Glomerular endothelial cell (primary cell): ENCODE measurements at places on chromosomes 12 and 14.

- DNase-seq, result no peak
Measured at GRCh38 chr12:121813951-121814350, 10.1 kb downstream of the SETD1B start.

DNA sequence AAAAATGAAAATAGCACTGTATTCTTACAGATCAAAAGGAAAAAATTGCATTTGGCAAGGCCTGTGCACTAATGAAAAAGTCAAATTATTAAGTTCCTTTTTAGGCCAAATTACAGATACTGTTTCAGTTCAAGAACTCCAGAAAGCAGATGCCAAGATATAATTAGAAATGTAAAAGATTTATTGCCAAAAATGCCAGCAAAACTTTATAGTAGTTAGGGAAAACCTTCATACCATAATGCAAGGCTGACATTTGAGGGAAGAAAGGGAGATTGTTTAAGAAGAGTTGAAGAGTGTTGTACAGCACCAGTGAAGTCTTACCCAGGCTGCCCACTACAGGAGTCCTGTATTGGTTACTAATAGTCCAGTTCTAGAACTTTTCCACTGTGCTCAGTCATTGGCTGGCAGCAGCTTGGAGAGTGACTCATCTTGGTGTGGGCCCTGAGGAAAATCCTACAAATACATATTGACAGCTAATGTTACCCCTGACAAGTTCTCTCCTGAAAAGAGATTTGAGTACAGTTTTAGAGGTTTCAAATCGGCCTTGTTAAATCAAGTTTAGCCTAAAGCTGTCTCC is 600.4 kb downstream of the C12orf50 start:
- no peak for DNase-seq

GRCh38 chr12:102408487-102409297 is 71.7 kb downstream of the IGF1 start:
- DNase-seq, result no peak

- no peak for DNase-seq
Measured at GRCh38 chr12:120496413-120497340, 764 bp downstream of the DYNLL1 start.

DNA sequence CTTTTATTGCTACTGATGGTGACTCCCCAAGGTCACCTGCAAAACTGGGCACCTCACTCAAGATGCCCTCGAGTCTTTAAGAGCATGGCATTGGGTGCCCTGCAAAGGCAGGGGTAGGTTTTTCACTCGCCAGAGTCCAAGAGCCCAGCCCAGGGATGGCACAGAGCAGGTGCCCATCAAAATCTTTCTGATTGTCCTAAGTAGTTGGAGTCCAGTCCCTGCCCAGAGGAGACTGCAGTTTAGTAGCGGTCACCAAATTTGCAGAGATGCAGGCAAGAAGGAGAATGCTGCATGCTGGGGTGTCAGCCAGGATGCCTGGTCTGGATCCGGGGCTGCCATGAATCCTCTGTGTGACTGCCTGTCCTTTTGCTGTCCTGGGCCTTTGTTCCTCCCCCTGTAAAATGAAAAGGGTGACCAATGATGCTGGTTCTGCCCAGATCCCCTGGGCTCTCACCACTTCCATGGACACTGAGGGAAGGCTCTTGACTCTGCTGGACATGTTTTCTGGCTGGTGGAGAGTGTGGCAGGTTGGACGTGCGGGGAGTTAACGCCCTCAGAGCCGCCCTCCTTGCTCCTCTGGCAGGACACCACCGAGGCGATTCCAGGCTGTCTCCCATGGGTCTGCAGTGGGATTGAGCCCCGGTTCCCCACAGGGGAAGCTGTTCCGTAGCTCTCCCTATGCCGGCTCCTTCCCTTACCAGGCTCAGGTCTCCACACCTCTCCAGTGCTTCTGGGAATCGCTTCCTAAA is 41.3 kb downstream of the DLK1 start:
- no peak for DNase-seq

GRCh38 chr14:44896275-44897040 is 65.3 kb downstream of the KLHL28 start:
- no peak for DNase-seq
